ENCODE measurements at places on chromosomes 7 and 10. TPM values are rescaled to one million over a fixed set of nuclear protein-coding genes. Genes with fewer than 3 reads are reported as not detected.

- H3K4me1 ChIP-seq: peaks cover 2% of the 10 kb centered on the region
- H3K27ac ChIP-seq: no peak overlapping the region
- H3K36me3 ChIP-seq: no peaks in the 10 kb centered on the region
- no peak overlapping the region for H3K4me3 ChIP-seq
- DNase-seq: no peak
Observed at GRCh38 chr10:26622891-26623290, 74.6 kb upstream of the PDSS1 start.

- no peak for DNase-seq
- no peaks in the 10 kb centered on the region for H3K27me3 ChIP-seq
- peaks cover 2% of the 10 kb centered on the region for H3K4me1 ChIP-seq
- H3K36me3 ChIP-seq: no peaks in the 10 kb centered on the region
- H3K4me3 ChIP-seq: no peak overlapping the region
Observed at GRCh38 chr7:129989466-129989865, 36.7 kb upstream of the UBE2H start.

DNA sequence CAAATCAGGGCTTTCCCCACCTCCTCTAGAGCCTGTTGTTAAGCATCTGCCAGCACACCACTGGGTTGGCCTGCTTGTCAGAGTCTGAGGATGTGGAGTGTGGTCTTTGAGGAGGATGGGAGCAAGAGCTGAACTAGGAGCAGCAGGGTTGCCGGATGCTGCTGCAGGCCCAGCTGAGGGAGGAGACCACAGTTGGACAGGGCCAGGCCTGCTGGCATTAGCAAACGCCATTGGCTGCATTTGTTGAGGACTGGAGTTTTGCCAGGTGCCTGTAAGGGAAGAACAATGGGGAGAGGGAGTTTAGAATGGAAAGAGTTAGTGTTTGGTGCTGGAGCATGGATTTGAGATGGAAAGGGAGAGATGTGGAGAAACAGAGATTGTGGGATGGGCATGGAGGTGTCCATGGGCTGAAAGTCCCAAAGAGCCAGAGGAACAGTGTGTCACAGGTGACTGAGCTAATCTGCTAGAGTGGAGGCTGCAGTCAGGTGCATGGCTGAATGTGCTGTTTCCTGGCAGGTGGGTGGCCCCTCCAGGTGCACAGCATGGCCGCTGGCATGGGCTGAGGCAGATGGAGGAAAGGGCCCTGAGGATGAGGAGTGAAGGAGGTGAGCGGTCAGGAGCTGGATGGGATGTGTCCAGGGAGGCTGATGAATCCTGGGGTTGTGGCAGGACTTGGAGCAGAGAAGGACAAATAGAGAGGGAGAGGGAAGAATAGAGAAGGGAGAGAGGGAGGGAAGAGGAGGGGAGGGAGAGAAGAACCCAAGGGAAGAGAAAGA, 40.7 kb downstream of the LEP start:
- H3K36me3 ChIP-seq: no peaks in the 10 kb centered on the region
- H3K27ac ChIP-seq: no peak overlapping the region
- no peaks in the 10 kb centered on the region for H3K4me1 ChIP-seq
- no peak for DNase-seq
- no peak overlapping the region for H3K4me3 ChIP-seq
- H3K27me3 ChIP-seq: no peaks in the 10 kb centered on the region

ETV1 gene
- total RNA-seq: 2.0 TPM

TAS2R5 gene
- 4.9 TPM for total RNA-seq
